ENCODE measurements at places on chromosomes 6 and 20. TPM values are rescaled to one million over a fixed set of nuclear protein-coding genes. Genes with fewer than 3 reads are reported as not detected.

DNA sequence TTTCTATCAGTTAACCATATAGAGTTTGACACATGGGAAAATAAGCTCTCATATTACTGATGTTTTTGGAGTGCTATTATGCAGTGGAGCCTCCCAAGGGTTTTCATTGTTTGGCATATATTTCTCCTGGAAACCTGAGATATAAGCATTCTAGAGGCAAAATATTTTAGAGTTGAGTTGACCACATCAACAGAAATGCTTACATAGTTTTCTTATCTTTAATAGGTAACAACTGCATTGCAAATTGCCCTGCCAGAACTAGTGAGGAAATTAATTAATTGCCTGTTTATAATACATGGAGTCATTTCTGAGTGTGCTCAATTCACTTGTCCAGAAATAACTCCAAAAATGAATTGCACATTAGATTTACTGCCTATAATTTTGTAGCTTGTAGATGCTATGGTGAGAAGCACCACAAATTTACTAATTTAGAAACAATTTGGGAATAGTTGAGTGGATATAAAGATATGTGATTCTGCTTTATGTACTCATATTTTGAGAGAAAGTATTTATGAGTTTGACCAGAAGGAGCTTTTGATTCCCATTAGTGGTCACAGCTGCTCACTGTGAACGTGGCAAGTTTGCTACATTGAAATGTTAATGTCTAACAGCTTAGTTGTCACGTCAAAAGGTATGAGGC lies 288.7 kb downstream of the CD109 start:
- no peak overlapping the region for H3K4me3 ChIP-seq
- no peaks in the 10 kb centered on the region for H3K27me3 ChIP-seq
- H3K27ac ChIP-seq, result no peak overlapping the region

DNA sequence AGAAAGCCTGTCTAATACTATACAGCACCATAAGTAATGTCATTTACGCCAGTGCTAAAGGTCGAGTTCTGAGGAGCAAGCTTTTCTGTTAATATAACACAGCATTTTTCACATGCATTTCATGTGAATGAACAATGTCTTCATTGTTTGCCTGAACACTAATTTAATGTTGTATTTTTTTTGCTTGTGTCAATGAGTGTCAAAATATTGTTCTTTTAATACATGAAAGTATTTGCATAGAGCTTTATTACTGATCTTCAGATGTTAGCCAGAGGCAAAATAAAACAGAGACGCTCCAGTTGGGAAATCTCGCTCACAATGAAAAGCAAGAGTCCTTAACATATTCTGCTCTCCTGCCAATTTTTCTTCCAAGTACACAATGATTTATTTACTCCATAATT lies 151.8 kb downstream of the FOXC1 start:
- H3K4me3 ChIP-seq, result no peak overlapping the region
- no peaks in the 10 kb centered on the region for H3K4me1 ChIP-seq
- DNase-seq, result no peak
- H3K27ac ChIP-seq, result no peak overlapping the region
- peaks cover 9% of the 10 kb centered on the region for H3K36me3 ChIP-seq

GRCh38 chr20:24633026-24633425 lies 163.6 kb downstream of the SYNDIG1 start:
- no peak overlapping the region for H3K4me3 ChIP-seq
- H3K36me3 ChIP-seq, result no peaks in the 10 kb centered on the region
- DNase-seq, result no peak
- H3K27me3 ChIP-seq, result peaks cover 8% of the 10 kb centered on the region
- no peaks in the 10 kb centered on the region for H3K4me1 ChIP-seq
- H3K27ac ChIP-seq, result no peak overlapping the region

Gene EEF1A1
- 7,111 TPM for polyA plus RNA-seq

DNA sequence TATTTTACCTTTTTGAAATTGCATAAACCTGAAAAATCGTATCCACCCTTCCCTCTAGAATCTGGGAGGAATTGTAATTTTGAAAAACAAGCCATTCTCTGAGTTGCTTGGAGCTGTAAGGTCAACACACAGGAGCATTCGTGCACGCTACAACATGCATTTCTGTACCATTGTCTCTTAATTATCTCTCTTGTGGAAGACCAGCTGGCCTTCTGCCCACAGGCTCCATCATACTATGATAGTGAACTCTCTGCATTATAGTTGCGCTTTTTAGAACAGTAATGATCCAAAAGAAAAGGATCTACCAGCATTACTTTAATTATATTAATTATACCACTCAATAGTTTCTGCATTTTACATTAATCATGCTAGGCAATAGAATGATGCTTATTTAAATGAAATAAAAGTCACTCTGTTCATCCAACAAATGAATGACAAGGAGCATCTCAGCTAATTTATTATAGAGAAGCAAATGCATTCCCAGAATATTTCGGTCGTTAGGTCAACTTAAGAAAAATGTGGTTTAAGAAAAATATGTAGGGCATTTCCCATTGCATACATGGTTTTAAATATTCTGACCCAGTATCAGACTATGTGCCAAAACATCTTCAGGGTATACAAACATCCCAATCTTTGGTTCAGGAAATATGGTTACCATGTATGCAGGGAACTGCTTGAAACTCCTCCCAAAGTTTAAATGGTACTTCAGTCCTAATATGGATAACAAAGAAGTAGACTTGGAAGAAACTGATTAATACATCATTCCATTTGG lies 263.5 kb downstream of the TFAP2A start:
- H3K36me3 ChIP-seq, result no peaks in the 10 kb centered on the region
- no peaks in the 10 kb centered on the region for H3K27me3 ChIP-seq
- no peak for DNase-seq
- H3K4me1 ChIP-seq, result no peaks in the 10 kb centered on the region
- H3K4me3 ChIP-seq, result no peak overlapping the region
- no peak overlapping the region for H3K27ac ChIP-seq

Gene IMPG1
- polyA plus RNA-seq, result not detected

GRCh38 chr6:149860834-149861602 lies 3.1 kb downstream of the LRP11 start:
- no peak for DNase-seq
- H3K4me1 ChIP-seq, result peaks cover 6% of the 10 kb centered on the region
- no peaks in the 10 kb centered on the region for H3K36me3 ChIP-seq
- H3K4me3 ChIP-seq, result no peak overlapping the region
- H3K27me3 ChIP-seq, result peaks cover 34% of the 10 kb centered on the region
- H3K27ac ChIP-seq, result no peak overlapping the region

DNA sequence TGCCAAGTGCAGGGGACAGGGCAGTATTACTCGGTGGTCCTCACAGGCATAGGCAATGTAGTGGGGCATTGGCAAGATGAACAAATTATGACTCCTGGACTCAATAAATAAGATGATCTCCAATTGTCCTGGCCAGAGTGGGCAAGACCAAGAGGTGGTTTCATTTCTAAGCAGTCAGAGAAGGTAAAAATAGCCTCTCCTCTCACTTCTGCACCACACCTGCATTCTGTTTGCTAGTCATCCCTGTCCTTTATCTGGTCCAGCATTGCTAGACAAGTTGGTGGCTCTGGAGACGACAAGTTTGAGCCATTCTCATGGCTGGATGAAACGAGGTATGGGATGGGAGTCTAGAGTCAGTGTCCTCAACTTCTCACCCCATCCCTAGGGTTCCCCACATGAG lies 83.0 kb downstream of the BANF2 start:
- no peak overlapping the region for H3K27ac ChIP-seq
- H3K4me3 ChIP-seq, result no peak overlapping the region
- H3K27me3 ChIP-seq, result no peaks in the 10 kb centered on the region
- H3K4me1 ChIP-seq, result peaks cover 15% of the 10 kb centered on the region
- DNase-seq, result no peak

GRCh38 chr20:10637563-10637962 lies 36.2 kb downstream of the JAG1 start:
- DNase-seq, result no peak
- no peaks in the 10 kb centered on the region for H3K27me3 ChIP-seq
- H3K27ac ChIP-seq, result no peak overlapping the region

DNA sequence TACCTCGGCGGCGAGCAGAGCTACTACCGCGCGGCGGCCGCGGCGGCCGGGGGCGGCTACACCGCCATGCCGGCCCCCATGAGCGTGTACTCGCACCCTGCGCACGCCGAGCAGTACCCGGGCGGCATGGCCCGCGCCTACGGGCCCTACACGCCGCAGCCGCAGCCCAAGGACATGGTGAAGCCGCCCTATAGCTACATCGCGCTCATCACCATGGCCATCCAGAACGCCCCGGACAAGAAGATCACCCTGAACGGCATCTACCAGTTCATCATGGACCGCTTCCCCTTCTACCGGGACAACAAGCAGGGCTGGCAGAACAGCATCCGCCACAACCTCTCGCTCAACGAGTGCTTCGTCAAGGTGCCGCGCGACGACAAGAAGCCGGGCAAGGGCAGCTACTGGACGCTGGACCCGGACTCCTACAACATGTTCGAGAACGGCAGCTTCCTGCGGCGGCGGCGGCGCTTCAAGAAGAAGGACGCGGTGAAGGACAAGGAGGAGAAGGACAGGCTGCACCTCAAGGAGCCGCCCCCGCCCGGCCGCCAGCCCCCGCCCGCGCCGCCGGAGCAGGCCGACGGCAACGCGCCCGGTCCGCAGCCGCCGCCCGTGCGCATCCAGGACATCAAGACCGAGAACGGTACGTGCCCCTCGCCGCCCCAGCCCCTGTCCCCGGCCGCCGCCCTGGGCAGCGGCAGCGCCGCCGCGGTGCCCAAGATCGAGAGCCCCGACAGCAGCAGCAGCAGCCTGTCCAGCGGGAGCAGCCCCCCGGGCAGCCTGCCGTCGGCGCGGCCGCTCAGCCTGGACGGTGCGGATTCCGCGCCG lies 994 bp downstream of the FOXC1 start:
- peak overlapping the region; percentile 88 for H3K4me3 ChIP-seq
- H3K36me3 ChIP-seq, result no peaks in the 10 kb centered on the region
- H3K4me1 ChIP-seq, result peaks cover 42% of the 10 kb centered on the region
- peaks cover 56% of the 10 kb centered on the region for H3K27me3 ChIP-seq
- H3K27ac ChIP-seq, result no peak overlapping the region
- DNase-seq, result peak; percentile 48

Gene MUC21
- not detected for polyA plus RNA-seq

DNA sequence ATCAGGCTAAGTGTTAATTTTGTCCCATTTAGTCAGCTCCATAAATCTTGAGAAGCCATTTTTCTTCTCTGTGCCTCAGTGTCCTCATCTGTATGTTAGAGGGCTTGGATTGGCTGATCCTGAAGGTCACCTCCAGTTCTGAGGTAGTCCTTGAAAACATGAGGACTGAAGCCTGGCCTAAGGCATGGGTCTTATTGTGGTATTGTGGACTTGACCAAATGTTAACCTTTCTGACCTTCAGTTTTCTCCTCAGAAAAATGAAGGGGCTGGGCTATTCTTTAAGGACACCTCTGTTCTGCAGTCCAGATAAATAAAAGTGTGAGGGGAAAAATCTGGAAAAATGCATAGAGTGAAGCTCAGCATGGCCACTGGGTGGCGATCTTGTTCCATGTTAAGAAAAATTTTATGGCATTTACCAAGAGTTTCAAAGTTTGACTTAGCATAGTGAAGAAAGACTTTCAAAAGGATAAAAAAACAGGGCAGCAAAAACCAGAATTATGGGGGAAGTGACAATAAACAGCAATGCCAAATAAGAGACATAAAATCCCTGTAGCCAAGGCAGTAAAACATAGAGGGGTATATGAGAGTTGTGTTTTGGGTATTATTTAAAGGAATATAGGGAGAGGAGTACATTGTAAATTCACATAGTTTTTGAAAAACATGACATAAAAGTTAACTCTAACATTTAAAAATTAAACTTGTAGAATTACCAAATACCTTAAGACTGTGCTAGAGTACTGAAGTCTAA lies 13.2 kb upstream of the TFB1M start:
- H3K27ac ChIP-seq, result no peak overlapping the region
- no peaks in the 10 kb centered on the region for H3K27me3 ChIP-seq
- no peaks in the 10 kb centered on the region for H3K36me3 ChIP-seq
- peak; percentile 58 for DNase-seq

Gene SLC22A7
- polyA plus RNA-seq, result not detected

- H3K36me3 ChIP-seq, result no peaks in the 10 kb centered on the region
- H3K27ac ChIP-seq, result no peak overlapping the region
- H3K4me1 ChIP-seq, result no peaks in the 10 kb centered on the region
- no peak overlapping the region for H3K4me3 ChIP-seq
- DNase-seq, result no peak
Observed at GRCh38 chr20:63087236-63087871, 80.6 kb upstream of the BHLHE23 start.

GRCh38 chr6:33286946-33287914 lies 1.8 kb downstream of the WDR46 start:
- H3K4me3 ChIP-seq, result peak overlapping the region; percentile 76
- peaks cover 40% of the 10 kb centered on the region for H3K4me1 ChIP-seq
- peaks cover 5% of the 10 kb centered on the region for H3K36me3 ChIP-seq
- no peaks in the 10 kb centered on the region for H3K27me3 ChIP-seq
- no peak overlapping the region for H3K27ac ChIP-seq
- DNase-seq, result no peak

- H3K36me3 ChIP-seq, result no peaks in the 10 kb centered on the region
- no peak overlapping the region for H3K27ac ChIP-seq
- no peak overlapping the region for H3K4me3 ChIP-seq
- peaks cover 6% of the 10 kb centered on the region for H3K27me3 ChIP-seq
- no peak for DNase-seq
Observed at GRCh38 chr20:40983898-40984297, 44.7 kb upstream of the TOP1 start.

Data from naive B cell (primary cell).